ENCODE measurements at places on chromosomes 3 and 15.

- no peak for DNase-seq
Observed at GRCh38 chr15:72146221-72146620, 28.0 kb downstream of the SENP8 start.

DNA sequence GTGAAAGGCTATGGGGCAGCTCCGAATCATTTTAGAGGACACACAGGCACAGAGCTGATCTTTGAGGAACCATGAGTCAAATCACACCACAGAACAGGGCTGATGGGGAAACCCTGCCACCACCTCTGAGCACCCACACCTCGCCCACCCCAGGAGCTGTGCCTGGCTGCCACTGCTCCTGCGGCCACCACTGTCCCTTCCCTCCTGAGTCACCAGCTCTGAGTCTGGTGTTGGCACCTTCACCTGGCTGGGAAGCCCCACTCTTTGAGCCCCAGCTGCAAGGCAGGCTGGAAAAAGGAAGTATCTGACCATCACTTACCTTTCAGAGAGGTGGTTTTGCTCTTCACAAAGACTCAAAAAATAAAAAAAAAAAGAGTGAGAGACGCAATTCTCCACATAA, 63.6 kb upstream of the MEF2A start:
- DNase-seq = peak; percentile 73

DNA sequence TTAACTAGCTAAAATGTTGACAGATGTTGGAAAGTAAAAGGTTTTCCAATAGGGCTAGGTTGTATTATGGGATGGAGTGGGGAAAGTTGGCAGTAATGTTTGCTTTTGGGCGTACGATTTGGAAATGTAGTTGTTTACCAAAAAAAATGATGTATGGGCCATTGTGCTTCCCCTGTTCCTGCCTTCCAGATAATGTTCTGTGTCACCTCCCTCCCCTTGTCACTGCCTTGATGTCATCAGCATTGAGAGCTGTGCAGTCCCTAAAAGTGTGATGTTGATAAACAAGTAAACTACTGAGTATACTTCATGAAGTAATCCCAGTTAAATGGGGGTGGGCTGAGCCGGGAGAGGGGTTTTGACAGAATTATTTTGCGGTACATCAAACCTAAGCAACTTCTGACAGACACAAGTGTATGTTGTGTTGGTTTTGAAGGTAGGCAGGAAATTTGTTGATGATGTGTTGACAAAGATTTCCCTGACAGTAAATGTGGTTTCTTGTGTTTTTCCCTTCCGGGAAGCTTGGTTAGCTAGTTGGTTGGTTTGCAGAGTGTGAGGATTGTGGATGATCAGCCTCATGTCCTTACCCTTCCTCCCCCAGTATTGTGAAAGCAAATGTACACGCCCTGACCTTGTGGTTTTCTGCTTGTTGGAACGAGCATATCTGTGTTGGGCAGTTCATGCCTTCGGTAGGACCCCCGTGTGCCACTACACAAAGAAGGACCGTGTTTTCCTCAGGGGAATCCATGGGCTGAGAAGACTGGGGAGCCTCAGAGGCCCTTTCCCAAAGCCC, 87.3 kb downstream of the PGPEP1L start:
- DNase-seq = no peak

- DNase-seq = no peak
Observed at GRCh38 chr3:182139627-182140357, 428.1 kb downstream of the SOX2 start.

GRCh38 chr3:141669434-141669833, 68.7 kb upstream of the RNF7 start:
- DNase-seq = no peak

GRCh38 chr15:73323956-73324355, 44.8 kb downstream of the HCN4 start:
- no peak for DNase-seq

DNA sequence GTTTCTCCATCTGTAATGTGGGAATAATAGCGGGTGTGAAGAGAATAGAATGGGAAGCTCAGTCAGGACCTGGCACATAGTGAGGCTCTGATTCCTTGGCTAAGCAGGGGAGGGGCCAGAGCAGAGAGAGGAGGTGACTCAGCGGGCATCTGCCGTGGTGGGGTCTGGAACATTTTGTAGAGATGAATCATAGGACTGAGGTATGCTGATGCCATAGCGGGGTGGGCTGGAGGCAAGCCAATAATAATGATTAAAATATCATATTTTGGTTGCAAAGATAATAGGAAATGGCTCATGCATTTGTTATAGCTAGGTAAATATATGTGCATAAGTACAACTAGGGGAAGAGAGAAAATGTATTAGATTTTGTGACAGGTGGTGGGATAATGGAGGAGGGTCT, 11.2 kb downstream of the TGM4 start:
- DNase-seq = no peak

DNA sequence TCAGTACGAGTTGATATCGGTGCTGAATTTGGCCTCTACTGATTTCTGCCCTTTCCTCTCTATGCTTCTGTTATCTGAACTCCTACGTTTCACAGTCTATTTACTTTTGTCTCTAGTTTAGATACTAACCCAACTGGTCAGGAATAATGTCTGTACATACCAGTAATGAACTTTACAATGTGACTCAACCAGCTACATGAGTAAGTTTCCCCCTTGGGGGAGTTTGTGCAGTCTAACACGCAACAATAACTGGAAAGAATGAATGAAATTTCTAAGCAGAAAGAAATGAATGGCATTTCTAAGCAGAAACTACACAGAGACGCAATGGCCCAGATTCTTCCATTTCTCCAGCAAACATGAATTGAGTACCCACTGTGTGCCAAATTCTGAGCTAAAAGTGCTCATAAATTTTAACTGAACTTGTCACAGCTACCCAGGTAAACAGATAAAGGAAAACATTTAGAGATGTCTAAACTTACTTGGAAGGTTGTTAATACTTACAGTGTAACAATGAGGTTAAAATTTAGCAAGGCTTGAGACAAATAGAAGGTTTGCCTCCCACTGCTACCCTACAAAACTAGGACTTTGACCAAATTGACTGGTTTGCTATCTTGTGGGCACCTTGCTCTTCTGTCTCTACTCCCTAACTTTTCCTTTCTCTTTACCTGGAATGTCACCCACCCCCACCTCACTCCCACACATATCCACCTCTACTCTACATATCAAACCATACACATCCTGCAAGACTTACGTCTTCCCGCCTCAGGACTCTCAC, 11.6 kb downstream of the UPK1B start:
- DNase-seq = no peak

Measured in stimulated activated CD8-positive, alpha-beta memory T cell treated with anti-CD3 and anti-CD28 coated beads, Interleukin-15, amount 100 ng/mL, for 48 hours (primary cell).